ENCODE measurements at places on chromosomes 6 and 20.

GRCh38 chr6:113731541-113731940 is 125.6 kb upstream of the MARCKS start:
- no peak for DNase-seq

DNA sequence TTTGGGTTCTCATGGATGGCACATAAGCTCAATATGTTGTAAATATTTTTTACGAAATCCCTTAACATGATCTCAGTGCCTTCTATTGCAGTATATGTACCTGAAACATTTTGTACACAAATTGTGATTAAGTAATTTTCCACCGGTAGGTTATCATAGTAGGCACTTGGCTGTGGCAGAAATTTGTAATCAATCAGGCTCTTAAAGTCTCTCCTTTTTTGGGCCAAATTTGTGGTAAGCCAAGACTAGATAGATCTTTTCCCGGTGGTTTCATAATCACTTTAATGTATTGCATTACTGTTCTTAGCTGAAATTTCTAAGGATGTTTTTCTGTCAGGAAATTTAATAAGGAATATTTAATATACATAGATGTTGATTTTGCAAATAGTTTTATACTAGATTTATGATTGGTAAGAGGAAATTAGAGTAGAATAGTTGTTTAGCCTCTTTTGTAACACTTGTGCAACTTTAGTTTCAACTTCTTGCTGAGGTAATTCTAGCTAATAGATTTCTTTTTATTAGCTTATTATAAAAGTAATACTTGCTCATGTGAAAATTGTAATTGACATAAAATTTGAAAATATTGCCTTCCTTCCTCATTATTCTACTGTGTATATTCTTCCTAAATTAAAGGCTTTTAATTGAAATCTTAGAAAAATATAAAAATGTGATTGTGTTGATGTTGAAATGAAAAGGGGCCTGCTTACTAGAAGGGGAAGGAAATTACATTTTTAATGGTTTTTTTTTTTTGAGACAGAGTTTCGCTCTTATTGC is 3.2 kb downstream of the PCMT1 start:
- DNase-seq: peak; percentile 22

DNA sequence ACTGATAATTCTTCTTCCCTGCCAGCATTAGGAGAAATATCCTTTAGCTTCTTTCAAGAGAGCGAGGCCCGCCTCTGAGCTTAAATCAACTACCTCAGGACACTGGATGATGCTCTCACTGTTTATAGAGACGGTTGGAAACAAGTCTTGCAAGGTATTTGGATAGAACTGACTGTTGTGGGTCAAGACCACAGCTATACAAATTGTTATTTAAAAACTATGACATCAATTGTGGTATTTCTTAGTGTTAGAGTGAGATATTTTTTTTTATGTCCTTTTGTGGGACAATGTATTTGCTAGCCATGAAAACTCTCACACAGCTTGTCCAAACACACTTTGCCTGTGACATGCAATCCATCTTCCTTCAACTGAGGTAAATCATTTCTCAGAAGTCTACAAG is 136.3 kb upstream of the PHACTR1 start:
- no peak for DNase-seq

DNA sequence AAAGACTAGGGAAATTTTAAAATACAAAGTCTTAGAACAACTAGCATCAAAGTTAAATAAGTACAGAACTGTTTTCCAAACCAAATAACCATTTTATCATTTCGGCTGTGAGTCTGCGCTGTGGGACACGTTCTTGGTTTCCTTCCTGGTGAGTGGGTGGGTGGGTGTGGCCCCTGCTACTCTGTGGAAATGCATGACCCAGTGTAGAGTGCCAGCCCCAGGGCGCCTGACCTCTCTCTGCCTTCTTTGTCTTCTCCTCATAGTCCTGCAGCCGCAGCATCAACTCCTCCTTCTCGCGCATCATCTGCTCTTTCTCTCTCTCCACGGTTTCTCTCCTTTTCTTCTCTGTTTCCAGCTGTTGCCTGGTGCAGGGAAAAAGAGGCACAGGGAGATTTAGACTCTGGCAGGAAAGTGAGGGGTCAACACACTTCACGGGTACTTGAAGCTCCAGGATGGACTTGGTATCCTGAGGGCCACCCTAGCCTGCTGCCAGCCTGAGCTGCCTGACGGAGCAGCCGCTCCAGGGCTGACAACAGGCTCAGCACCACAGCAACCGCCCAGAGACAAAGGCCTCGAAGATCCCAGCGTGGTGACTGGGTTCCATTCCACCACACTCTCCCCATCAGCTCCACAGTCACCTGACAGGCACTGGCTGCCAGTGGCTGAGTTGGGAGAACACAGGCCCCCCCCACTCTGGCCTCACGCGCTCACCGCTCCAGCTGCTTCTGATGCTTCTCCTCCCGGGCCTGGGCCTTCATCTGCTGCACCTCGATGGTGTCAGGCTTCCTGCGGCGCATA is 48.4 kb downstream of the EZR start:
- no peak for DNase-seq

- DNase-seq: peak; percentile 83
Observed at GRCh38 chr6:13194852-13195251, 133.5 kb downstream of the TBC1D7 start.

GRCh38 chr20:32231245-32231644 is 23.6 kb downstream of the POFUT1 start:
- DNase-seq: no peak

- no peak for DNase-seq
Observed at GRCh38 chr20:60465993-60466686, 507.9 kb downstream of the CDH26 start.

DNA sequence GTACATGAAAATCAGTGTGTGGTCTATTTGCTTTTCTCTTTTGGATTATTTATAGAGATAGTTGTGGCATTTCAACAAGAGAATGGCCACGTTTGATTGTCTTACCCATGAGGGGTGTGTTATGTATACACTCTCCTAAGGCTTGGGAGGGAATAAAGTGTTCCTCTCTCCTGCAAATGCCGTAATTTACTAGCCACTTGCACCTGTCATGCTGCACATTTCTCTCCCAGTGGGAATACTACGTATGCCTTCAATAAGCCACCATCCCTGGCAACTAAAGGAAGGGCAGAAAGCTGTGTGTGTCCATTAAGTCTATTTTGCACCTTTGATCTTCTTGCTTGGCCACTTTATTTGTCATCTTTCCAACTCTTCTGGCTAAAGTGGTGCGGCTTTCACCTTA is 541.2 kb downstream of the QKI start:
- no peak for DNase-seq

GRCh38 chr6:89950879-89951391 is 56.7 kb downstream of the GJA10 start:
- peak; percentile 22 for DNase-seq

- DNase-seq: no peak
Observed at GRCh38 chr6:50666089-50666488, 47.2 kb upstream of the TFAP2D start.

DNA sequence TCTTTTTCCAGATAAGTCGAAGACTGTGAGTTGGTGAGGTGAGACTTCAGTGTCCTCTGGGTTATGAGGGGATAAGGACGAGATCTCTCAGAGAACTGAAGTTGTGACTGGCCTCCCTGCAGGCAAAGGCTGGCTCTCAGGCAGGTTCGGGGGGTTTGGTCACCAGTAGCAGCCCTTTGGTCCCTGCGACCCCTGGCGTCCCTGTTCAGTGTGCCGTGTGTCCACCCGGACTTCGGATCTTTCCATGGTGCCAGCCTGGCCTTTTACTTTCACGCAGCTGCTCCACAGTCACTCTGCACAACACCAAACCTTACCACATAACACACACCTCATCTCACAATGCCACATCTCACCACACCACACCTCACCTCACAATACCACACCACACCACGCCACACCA is 131.9 kb downstream of the ERMARD start:
- no peak for DNase-seq

- no peak for DNase-seq
Observed at GRCh38 chr6:36020154-36020553, 4.3 kb downstream of the SLC26A8 start.

DNA sequence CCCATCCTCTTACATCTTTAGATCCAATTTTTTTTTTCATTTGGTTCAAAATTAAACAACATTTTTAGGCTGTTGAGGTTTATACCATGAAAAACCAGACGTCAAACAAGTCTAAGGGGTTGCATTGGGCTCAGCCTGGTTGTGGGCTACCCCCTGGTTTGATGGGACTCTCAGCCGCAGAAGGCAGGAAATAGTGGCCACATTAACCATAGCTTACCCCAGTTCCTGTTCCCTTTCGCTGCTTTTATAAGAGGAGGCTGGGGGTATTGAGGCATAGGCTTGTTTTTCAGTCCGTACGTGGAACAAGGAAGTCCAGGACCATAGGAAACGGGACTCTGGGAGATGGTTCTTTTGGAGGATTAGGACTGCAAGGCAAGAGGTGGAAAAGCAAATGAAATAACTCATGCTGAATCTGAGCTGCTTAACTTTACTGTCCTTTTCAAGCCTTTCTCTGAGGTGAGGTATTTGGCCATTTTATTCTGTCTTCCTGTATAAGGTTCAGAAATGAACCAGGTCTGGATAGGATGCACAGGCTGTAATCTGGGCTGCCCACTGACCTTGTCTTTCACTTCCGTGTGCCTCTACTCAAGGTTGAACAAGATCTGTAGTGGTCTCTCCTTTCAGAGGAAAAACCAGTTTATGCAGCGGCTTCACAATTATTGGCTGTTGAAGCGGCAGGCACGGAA is 7.7 kb downstream of the BRPF3 start:
- DNase-seq: no peak

GRCh38 chr20:54256202-54256601 is 48.3 kb downstream of the PFDN4 start:
- no peak for DNase-seq

DNA sequence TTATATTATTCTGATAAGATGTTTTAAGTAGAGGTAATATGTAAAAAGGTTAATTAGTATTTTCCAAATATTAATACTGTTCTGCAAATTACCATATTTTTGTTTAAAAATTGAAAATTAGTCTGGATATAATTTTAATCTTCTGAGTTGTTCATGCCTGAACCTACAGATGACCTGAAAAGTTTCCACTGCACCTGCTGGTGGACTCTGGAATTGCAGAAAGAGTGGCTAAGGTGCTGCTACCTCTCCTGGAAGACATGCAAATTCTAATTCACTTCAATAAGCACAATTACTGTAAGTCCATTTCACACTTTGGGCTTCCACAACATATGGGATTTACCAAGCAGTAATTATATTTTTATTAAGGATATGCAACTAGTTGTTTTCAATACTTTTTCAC is 77.7 kb upstream of the OLIG3 start:
- peak; percentile 41 for DNase-seq

DNA sequence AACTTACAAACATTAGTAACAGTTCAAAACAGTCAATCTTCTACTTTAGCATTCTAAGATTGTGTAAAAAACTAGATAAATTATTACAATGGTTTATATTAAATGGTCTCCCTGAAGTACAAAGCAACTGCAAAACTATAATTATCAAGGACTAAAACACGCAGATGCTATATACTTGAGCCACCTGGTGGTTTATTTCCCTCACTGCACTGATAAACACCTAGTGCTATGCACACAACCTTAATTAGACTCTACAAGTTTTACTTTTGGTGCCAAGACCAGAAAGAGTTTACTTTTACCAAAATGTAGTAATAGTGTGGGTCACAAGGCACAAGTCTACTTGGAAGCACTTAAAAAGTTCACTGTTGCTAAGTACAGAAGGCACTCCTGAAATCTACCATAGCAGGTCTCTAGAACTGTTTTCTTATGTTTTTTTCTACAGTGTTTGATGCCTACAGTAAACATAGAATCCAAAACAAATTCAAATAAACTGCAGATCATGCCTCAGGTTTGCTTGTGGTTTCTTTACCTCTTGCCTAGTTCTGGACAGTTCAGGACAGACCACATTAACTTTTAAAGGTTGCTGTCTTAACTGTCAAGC is 49.2 kb downstream of the GMDS start:
- DNase-seq: peak; percentile 74

DNA sequence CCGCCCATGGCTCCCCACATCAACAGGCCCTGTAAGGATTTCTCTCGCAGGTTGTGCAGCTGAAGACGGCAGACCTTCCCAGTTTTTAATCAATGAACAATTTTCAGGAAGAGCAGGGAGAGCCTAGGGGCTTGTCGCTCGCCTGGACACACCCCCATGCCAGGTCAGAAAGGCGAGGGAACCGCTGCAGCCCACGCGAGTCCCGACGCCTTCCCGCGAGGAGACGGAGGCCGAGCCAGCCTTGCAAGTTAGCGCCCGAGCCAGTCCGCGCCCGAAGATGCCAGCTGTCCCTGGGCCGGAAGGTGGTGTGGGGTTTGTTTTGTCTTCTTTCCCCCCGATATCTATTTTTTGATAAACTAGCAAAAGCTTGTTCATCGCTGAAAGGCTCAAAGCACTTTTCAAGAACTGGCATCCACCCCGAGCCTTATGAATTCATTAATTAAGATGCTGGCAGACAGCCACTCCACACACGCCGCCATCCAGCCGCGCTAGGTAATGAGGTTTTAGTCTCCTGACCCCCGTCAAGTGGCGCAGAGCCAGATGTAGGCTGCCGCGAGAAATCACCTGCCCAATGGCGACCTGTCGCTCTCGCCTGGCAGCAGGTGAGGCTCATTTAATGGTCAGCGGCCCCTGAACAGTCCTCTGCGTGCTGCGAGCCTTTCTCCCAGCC is 6.6 kb downstream of the CCDC167 start:
- no peak for DNase-seq

GRCh38 chr6:156816505-156816904 is 39.3 kb downstream of the ARID1B start:
- peak; percentile 52 for DNase-seq

GRCh38 chr20:52937591-52938100 is 34.5 kb upstream of the TSHZ2 start:
- DNase-seq: no peak

DNA sequence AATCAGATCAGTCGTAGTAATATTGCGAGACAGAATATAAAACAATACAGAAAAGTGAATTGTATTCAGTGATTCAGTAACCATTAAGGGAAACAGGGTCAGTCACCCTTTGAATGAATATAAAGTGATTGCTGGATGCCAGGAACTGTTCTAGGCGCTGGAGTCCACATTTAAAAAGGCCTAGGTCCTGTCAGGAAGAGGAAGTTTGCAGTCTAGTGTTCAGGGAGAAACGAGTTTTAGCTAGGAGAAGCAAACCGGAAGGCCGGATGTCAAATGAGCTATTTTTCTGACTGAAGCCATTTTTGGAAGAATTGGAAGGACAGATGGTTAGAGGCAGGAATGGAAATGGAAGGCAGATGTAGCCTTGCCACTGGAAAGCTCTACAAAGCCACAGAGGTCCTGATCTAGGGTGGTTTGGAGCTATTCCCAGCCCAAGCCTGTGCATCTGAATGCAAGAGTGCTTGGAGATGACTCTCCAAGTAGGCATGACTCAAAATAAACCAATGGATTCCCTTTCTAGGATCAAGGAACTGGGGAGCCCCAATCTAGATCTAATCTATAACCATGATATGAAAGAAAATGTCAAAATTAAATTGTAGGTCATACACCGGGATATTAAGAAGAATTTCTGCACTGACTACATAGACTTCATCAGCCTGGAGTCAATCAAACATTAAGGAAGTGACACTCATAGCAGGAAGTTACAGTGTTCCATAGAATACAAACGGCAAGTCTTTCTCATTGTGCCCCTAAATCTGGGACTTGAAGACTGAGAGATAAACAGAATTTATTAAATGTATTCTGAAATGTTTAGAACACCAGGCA is 36.8 kb upstream of the CDKAL1 start:
- peak; percentile 45 for DNase-seq

GRCh38 chr6:72032086-72032485 is 145.7 kb downstream of the RIMS1 start:
- DNase-seq: no peak

GRCh38 chr6:18246205-18246604 is 18.1 kb downstream of the DEK start:
- no peak for DNase-seq

- no peak for DNase-seq
Observed at GRCh38 chr6:28768187-28768913, 155.4 kb downstream of the TRIM27 start.

- peak; percentile 11 for DNase-seq
Observed at GRCh38 chr6:161254464-161255253, 19.2 kb downstream of the AGPAT4 start.

All from cardiac fibroblast (primary cell).